ENCODE measurements at places on chromosomes 5 and 9.

DNA sequence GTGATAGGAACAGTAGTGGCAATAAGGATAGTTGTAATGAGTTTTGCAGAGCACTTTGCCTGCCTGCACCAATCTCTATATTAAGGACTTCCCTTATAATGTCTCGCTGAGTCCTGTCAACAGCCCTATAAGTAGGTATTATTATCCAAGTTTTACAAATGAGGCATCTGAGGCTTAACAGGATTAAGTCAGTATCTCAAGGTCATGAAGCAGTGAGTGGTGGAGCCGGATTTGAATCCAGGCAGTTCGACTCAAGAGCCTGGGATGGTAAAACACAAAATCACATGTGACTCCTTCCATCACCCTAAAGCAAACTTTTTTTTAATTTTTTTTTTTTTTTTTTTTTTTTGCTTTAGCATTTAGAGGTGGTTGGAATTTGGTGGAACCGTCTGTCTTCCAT, 59.0 kb upstream of the RARS1 start:
- DNase-seq = no peak

GRCh38 chr5:90226433-90227099, 183.0 kb downstream of the CETN3 start:
- DNase-seq = no peak

DNA sequence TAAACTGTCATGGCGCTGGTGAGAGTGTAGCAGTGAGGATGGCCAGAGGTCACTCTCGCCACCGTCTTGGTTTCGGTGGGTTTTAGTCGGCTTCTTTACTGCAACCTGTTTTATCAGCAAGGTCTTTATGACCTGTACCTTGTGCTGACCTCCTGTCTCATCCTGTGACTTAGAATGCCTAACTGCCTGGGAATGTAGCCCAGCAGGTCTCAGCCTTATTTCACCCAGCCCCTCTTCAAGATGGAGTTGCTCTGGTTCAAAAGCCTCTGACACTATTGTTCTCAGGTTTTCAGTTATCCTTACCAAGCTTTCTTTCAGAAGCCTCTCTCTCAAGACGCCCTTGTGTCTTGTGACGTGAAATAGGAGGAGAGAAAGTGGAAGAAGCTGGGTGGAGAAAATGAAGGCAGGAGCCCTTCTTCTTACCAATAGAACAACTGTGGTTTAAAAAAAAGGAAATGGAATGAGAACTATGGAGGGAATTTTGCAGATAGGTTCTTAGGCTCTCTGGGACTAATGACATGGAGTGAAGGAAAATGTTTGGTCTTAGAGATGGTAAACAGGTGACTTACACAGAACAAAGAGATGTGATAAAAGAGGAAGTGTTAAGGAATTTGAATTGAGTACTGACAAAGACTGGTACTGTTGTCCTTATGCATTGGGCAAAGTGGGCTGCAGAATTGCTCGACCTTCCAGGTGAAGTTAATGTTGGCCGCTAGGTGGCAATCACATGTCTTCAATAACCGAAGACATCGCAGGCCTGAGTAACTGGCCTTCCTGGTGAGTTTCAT, 133.3 kb upstream of the RAI14 start:
- DNase-seq = peak; percentile 92

GRCh38 chr5:66769839-66770617, 173.8 kb downstream of the MAST4 start:
- peak; percentile 80 for DNase-seq

GRCh38 chr9:1400983-1401382, 350.8 kb downstream of the DMRT2 start:
- DNase-seq = no peak

DNA sequence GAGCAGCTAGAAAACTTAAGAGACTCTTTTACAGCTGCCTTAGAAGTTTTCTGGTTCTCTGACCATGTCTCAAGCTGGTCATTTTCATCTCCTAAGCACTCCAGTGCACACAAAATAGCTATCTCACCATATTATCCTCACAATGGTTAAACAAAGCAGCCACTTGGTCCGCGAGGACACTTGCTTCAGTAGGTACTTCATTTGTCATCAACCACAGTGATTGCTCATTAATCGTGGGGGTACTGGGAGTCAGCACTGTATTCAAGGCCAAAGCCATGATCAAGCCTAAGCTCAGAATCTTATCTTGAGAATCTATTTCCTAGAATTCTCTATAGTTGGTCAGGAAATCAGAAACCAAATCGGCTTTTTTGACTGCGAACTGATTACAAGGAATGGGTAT, 2.9 kb downstream of the ARL14EPL start:
- DNase-seq = no peak

DNA sequence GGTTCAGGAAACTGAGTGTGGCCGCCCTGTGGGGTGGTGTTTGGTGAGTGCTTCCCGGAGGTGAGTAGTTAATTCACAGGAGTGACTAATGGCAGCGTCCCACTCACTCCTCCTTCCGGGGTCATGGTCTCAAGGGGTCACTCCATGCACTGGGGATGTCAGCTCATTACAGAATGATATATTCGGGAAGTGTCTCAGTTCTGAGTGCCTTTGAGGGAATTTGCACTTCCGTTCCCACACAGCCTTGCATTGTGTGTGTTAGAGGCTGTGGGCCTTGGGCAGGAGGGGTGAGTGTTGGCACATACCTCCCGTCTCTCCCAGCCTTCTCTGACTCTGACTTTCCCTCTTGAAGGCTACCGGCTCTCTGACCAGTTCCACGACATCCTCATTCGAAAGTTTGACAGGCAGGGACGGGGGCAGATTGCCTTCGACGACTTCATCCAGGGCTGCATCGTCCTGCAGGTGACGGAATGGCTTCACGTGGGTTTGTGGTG, 10.5 kb upstream of the AHRR start:
- DNase-seq = no peak

- no peak for DNase-seq
Measured at GRCh38 chr5:90055831-90056328, 353.7 kb downstream of the CETN3 start.

GRCh38 chr5:165196961-165197360, 1691.5 kb downstream of the MAT2B start:
- DNase-seq = no peak

DNA sequence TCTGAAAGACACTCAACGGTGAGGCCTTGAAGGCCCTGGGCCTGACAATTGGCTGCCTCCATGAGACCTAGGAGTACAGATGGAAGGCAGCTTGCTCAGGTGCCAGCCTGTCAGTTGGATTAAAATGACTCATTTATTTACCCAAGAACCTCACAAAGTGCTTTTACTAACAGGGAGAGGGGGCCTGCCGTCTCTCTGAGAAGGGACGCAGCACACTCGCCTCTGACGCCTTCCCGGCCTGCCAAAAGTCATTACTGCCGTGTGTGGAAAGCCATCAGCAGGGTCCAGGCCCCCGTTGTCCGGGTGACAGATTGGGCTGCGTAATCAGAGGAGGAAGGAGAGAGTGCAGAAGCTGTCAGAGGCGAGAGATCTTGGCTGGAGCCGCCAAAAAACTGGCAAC, 32.4 kb downstream of the DDX31 start:
- DNase-seq = no peak

DNA sequence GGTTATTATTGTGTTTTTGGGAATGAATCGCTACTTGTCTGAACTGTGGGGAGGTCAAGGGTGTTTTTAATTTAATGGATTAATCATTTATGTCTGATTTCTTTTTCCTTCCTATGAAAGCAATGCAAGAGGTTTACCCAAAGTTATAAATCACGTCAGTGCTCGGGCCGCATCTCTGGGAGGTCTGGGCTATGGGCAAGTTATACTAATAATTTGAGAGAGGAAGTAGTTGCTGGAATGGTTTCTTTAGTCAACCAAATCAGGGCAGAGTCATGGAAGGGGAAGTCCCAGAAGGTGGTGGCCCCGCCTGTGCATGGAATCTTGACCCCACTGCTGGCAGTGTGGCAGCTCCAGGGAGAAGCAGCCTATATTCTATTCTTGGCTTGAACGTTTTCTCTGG, 180.2 kb downstream of the HSPA4 start:
- DNase-seq = no peak

DNA sequence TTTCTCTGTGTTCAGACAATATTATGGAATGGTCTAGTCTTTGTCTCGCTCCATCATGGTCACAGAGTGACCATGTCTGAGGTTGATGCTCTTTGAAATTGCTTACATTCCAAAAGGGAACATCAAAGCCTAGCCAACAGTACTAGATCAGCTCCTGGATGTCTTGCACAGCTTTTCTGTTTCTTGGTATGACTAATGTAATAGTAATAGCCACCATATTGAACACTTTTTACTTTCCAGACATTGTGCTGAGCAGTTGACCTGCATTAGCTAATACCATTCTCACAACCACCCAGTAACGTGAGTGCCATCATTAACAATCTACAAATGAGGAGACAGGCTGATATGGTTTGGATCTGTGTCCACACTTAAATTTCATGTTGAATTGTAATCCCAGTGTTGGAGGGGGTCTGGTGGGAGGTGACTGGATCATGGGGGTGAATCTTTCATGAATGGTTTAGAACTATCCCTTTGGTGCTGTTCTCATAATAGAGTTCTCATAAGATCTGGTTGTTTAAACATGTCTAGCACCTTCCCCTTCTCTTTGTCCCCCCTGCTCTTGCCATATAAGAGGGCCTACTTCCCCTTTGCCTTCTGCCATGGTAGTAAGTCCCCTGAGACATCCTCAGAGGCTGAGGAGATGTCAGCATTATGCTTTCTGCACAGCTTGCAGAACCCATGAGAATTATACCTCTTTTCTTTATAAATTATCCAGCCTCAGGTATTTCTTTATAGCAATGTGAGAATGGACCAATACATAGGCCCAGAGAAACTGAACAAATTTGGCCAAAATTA, 577.5 kb upstream of the CLINT1 start:
- no peak for DNase-seq

DNA sequence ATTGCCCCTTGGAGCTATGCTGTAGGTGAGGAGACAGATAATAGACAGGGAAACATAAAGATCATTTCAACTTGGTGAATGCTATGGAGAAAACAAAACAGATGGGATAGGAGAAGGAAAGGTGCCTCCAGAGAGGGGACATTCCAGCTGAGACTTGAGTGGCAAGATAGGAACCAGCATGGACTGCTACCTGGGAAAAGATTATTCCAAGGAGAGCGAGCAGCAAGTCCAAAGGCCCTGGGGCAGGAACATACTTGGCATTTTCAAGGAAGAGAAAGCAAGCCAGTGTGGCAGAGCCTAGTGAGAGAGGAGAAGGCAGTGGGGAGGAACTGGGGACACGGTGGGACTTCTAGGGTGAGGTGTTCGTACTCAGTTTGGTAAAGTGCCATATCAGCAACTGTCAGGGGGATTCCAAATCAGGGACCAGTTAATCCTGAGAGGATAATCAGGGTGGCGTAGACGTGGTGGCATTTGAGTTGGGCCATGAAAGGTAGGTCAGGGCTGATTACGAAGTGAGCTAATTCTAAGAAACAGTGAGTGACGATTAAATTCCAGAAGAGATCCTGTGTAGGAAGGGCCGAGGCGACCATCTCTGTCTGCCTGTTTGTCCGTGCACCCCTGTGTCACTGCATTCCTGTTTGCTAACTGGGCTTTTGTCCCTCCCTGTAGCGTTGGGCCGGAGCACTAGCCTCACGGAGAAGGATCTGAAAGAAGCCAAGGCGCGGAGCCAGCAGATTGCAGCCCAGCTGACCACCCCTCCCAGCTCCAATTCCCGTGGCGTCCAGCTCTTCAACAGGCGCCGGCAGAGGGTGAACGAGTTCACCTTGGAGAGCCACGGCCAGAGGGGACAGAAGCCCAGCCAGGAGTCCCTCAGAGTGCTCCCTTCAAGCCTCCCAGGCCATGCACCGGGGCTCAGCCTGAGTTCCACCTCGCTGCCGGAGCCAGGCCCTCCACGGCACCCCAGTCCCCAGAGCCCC, 7.1 kb downstream of the SYNPO start:
- DNase-seq = no peak

DNA sequence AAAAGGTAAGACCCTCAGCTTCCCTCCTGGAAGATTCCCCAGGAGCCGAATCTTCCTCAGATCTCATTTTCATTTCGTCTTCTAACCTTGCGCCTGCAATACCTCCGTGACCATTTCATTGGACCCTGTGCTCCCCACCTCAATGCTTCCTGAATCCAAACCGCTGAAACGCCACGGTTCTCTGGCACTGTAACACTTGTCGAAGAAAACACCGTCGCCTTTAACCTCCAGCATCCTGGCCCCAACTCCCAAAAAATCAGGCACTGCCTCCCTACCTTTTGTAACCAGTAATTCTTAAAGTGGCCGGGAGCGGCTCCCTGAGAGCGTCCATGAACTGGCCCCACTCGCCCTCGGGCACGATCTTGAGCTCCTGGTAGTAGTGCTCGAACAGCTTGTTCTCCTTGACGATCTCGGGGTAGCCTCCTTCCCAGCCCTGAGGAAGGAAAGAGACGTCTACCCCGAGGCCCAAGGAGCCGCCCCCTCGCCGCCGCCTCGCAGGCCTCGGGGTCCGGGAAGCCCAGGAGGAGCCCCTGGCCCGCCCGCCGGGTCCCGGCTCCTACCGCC, 438 bp downstream of the NSUN2 start:
- no peak for DNase-seq

GRCh38 chr9:29966247-29966646, 2393.0 kb upstream of the C9orf72 start:
- DNase-seq = no peak

DNA sequence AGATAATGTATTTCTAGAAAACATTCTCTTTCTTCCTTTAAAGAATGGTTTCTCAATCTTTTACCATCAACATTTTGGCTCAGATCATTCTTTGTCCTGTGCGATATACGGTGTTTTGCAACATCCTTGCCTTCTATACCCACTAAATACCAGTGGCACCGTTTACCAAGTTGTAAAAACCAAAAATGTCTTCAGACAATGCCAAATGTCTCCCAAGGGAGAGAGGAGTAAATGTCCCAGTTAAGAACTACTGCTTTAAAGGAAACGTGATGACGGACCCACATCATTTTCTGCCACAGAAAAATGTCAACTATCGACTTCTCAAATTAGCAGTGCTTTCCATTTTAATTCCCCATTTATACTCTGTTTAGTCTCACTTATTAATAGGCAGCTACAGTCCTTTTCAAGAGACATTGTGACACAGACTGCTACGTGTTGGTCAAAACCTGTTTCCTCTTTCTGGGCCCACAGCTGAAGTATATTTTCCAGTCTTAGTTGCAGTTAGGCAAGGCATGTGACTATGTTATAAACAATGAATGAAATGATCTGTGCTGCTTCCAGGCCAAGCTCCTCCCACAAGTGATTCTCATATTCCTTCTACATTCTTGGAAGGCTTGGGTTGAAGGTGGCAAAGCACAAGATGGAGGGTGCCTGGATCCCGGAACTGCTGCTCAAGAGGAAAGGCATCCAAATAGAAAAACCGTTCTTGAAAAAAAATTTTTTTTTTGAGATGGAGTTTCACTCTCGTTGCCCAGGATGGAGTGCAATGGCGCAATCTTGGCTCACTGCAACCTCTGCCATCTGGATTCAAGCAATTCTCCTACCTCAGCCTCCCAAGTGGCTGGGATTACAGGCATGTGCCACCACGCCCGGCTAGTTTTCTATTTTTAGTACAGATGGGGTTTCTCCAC, 8.8 kb downstream of the PRXL2C start:
- DNase-seq = no peak

DNA sequence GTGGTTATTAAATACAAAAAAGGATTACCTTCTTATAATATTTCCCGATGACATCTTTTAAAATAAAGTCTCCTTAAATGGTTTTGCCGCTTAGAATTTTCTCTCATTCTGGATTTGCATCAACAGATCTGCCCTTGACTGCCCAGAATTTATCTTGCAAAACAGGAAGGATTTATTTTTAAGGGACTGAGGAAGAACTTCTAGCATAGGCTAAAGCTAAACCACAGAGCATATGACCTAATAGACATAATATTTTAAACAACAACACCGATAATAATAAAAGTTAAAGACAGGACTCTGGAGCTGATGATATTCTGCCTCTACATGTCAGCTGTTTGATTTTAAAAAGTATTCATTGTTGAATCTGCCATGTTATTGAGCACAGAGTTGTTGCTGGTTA, 145.3 kb upstream of the ADCY2 start:
- DNase-seq = no peak

- DNase-seq = no peak
Measured at GRCh38 chr9:14159440-14160216, 154.3 kb downstream of the NFIB start.
